ENCODE measurements at places on chromosomes 4 and X.

DNA sequence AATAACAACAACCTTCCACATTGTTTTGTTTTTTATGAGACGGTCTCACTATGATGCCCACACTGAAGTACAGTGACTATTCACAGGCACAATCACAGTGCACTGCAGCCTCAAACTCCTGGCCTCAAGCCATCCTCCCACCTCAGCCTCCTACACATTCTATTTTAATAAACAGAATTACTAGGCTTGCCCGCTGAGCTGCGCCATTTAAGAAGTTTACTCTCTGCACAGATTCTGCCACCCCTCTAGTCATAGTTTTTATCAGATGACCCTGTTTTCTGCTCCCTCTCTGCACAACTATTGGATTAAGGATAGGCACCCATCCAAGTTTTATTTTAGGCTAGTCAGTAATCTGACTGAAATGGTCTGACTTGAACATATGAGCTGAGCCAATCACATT is 11.3 kb upstream of the COX18 start:
- no peak for DNase-seq

GRCh38 chrX:19810802-19811201 is 76.6 kb downstream of the SH3KBP1 start:
- DNase-seq = peak; percentile 59

DNA sequence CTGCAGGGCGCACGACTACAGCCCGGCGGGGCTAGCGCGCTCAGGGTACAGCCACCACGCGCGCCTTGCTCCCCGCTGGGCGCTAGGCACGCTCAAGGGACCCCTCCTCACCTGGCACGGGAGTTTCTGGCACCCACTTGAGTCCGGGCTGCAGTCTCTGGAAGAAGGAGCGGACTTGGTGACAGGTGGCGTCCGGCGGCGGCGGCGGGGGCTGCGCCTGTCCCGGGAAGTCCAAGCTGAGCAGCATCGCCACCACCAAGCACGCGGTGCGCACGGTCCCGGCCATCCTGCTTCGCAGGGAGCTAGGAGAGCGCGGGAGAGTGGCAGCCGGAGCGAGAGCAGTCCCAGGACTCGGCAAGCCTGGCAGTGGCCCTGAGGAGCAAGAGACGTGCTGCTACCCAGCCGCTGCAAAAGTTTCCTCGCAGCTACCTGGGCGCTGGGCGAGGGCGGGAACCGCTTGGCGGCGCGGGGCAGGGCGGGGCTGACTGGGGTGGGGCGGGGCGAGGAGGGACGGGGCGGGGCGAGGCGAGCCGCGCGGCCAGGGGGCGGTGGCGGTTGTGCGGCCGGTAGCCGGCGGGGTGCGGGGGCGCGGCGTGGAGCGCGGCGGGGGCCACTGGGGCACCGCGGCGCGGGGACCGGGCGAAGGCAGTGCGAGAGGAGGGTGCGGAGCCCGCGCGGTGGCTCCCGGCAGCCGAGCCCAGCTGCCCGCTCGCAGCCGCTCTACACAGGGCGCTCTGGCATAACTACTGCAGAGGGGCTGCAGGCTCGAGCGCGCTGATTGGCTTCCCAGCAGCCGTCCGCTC is at the start of gene GPC3:
Gene GPC3 (minus strand): TSS at position 431 of the 803 bp plus-strand sequence.
- DNase-seq = peak; percentile 65

DNA sequence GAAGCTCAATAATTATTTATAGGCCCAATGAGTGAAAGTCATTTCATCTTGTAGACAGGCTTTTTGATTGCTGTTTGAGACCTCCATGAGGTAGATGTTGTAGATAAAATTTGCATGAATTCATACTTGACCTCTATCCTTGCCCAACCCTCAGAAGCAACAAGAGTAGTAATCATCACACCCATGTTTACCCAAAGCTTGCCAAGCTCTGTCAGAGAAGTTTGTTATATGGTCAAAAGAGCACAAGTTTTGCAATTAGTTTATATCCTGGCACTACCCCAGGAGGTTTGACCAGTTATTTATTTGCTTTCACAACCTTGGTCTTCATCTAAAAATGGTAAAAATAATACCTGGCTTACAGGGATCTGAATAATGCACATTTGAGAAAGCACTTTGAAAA is 20.7 kb downstream of the ADH7 start:
- DNase-seq = no peak

GRCh38 chrX:68999356-68999755 is 165.9 kb downstream of the PJA1 start:
- DNase-seq = no peak

DNA sequence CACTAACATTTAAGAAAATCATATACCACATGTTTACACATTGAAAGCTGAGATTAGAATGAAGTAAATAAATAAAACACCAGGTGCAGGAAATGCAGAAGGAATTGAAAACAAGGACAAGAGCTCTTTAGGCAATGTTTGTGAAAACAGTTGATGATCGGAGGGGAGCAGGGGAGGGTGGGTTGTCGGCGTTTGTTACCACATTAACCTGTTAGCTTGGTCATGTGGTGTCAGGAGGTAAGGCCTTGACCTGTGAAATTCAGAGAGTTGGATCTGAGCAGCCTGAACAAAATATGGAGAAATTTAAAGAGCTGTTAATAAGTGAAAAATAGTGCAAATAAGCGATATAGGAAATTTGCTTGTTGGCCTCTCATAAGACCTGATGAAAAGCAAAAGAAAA is 759.9 kb downstream of the PDHA2 start:
- no peak for DNase-seq

- DNase-seq = no peak
These were observed 42.3 kb downstream of the NSG1 start for GRCh38 chr4:4428966-4429875.

- DNase-seq = no peak
These were observed 121.5 kb downstream of the REELD1 start for GRCh38 chr4:146335763-146336409.
